ENCODE measurements at places on chromosomes 16 and 17.
A peak's percentile ranks its signal among the peaks of the same experiment; 100 is the strongest.

DNA sequence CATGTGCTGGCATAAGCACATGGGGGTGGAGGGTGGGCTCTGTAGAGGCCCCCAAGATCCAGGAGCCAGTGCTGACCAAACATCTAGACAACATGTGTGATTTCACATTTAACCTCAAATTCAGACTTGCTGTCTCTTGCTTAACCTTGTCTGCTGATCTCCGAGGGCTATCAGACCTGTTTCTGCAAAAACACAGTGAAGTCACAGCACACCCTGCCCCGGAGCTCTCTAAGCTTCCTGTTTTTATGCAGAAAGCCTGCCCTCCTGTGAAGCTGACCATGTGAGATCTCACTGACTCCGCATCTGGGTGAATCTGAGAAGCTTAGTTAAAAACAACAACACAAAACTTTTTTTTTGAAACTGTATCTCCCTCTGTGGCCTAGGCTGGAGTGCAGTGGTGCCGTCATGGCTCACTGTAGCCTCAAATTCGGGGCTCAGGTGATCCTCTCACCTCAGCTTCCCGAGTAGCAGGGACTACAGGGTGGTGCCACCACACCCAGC, 6.6 kb upstream of the DPEP2 start:
- DNase-seq: peak; percentile 90

- DNase-seq: no peak
Measured at GRCh38 chr16:71340406-71340805, 18.1 kb upstream of the CALB2 start.

- no peak for DNase-seq
Measured at GRCh38 chr17:59338498-59338897, 7.0 kb downstream of the YPEL2 start.

DNA sequence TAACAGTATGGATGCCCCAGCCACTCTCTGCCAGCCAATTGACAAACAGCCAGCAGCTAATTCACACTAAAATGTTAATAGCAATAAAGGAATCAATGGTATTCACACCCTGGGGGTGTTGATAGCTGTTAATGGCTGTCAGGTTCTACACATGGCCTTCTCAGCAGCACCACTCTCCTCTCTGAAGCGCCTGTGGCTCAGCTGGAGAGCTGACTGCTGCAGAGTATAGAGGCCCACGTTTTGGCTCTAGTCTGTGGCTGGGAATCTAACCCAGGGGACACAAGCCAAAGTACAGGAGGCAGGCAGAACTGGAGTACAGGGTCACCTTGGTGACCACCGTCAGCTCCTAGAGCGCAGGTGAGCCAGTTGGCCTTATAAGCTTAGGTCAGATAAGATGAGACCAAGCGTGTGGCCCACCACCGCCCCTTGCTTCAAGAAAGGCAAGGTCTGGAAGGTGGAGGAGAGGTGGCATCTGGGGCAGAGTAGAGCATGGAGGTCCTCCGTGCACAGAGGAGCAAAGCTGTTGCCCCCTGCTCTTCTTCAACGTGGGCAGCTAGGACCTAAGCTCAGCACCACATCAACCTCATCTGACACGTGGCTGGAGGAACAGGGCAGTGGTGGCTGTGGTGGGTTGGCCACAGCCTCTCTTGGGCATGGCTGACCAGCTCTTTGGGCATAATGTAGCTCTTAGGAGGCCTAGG, 25.4 kb downstream of the CCR7 start:
- no peak for DNase-seq

- no peak for DNase-seq
Measured at GRCh38 chr16:2690852-2691251, 8.5 kb downstream of the KCTD5 start.

- no peak for DNase-seq
Measured at GRCh38 chr16:89629827-89630610, 16.6 kb downstream of the DPEP1 start.

GRCh38 chr17:43615330-43616028, 46.2 kb downstream of the MEOX1 start:
- DNase-seq: peak; percentile 9

GRCh38 chr16:86089991-86090390, 191.0 kb downstream of the IRF8 start:
- DNase-seq: no peak
